D341Med (cell line): ENCODE measurements at places on chromosomes 7 and 10.

- DNase-seq = no peak
Observed at GRCh38 chr7:68429411-68430117, 1168.7 kb upstream of the AUTS2 start.

DNA sequence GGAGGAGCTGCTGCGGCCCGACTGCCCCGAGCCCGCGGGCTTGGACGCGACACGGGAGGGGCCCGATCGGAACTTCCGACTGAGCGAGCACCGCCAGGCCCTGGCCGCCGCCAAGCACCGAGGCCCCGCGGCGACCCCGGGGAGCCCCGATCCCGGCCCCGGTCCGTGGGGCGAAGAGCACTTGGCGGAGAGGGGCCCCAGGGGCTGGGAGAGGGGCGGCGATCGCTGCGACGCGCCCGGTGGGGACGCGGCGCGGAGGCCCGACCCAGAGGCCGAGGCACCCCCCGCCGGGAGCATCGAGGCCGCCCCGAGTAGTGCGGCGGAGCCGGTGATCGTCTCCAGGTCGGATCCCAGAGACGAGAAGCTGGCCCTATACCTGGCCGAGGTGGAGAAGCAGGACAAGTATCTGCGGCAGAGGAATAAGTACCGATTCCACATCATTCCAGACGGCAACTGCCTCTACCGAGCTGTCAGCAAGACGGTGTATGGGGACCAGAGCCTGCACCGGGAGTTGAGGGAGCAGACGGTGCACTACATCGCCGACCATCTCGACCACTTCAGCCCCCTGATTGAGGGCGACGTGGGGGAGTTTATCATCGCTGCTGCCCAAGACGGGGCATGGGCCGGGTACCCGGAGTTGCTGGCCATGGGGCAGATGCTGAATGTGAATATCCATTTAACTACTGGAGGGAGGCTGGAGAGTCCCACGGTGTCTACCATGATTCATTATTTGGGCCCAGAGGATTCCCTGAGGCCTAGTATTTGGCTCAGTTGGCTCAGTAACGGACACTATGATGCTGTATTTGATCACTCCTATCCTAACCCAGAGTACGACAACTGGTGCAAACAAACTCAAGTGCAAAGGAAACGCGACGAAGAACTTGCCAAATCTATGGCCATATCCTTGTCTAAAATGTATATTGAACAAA lies 1.4 kb downstream of the OTUD1 start:
- DNase-seq = no peak

- DNase-seq = no peak
Observed at GRCh38 chr10:3452683-3453361, 280.2 kb upstream of the PITRM1 start.

- DNase-seq = no peak
Observed at GRCh38 chr7:28732071-28732869, 225.9 kb downstream of the TRIL start.

DNA sequence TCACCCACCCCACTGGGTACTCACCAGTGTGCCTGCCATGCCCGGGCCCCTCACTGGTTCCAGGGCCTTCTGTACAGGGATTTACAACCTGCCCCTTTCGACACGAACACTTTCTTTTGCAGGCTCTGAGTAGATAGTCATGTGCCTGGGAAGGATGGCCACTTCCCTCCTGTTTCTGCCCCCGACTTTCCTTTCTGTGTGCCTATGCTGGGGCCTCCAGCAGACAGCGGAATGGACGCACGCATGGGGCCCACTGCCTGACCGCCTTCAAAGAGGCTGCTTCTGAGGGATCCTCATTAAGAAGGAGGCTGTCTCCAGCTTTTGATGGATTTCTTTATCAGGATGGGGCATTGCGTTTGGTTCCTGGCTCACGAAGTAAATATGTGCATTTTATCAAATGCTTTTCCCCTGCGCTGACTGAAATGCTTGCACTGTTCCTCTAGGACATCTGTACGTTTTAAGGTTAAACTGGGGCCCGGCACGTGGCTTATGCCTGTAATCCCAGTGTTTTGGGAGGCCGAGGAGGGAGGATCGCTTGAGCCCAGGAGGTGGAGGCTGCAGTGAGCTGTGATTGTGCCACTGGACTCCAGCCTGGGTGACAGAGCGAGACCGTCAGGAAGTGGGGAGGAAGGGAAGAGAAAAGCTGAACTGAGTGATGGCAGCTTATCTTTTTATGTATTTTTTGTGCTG lies 29.4 kb upstream of the NKX6-2 start:
- DNase-seq = no peak
